ENCODE measurements at places on chromosomes 6 and 20. TPM values are rescaled to one million over a fixed set of nuclear protein-coding genes. Genes with fewer than 3 reads are reported as not detected.

DNA sequence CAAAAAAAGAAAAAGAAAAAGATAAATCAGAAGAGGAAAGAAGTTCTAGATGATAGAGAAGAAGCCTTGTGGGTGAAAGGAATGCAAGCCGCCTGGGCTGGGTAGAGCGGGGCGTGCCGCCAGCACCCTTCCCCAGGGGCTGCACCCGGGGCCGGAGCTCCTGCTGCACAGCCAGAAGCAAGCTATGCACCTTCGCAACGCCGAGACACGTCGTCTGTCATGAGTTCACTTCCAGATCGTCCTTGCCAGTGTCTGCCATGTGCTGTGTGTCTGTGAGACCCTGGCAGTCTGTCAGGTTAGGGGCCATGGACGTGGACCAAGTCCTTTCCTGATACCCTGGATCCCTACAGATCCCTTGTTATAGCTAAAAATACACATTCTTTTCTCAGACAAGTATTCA is 25.5 kb upstream of the ADRM1 start:
- no peak overlapping the region for H3K27ac ChIP-seq
- H3K4me1 ChIP-seq = no peaks in the 10 kb centered on the region
- H3K36me3 ChIP-seq = peaks cover 82% of the 10 kb centered on the region
- no peak for DNase-seq
- H3K27me3 ChIP-seq = no peaks in the 10 kb centered on the region

DNA sequence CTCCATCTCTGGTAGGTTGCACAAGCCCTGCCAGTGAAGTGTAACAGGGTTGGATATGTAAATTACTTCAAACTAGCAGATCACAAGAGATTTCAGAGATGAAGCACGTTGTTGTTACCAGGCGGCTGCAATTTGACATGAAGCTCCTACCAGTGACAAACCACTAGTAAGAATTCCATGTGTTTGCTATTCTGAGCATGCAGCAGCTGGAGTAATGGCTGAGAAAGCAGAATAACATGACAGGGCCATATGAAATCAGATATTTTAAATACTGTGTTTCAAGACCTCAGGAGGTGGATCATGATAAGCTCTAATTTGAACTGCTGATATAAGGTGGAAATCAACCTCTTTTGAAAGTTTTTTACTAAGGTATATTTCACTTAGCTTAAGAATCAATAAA is 11.4 kb downstream of the RIN2 start:
- H3K4me1 ChIP-seq = peaks cover 6% of the 10 kb centered on the region
- no peaks in the 10 kb centered on the region for H3K36me3 ChIP-seq
- DNase-seq = no peak
- no peak overlapping the region for H3K27ac ChIP-seq

DNA sequence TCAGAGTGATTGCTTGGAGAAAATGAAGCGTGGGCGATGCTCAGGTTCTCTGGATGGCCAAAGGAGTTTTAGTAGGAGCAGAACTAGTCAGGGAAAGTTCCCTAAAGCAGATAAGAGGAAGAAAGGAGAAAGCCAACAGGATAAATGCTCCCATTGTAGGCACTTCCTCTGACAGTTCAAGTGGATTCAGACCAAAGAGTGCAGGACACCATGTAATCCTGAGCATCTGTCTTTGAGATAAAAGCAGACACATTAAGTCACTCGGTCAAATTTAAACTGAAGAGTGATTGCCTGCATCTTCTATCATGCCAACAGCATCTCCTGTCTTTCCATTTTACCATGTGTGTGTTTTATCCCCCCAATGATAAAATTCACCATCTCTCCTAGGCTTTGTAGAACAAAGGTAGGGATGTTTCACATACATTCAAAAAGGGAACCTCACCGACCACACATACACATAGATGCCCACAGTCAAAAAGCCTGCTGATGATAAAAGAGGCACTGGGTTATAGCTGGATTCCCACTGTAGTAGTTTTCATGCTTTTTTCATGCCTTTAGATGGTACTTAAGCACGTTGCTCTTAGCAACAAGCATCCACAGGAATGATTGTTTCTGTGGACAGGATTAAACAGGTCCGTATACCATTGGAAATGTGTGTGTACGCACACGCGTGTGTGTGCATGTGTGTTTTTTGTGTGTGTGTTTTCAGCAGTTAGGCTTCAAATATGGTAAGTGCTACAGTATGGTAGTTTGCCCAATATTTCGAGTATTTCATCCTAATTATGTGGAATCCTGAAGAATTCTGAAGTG is 7.0 kb downstream of the GRIK2 start:
- DNase-seq = no peak
- no peaks in the 10 kb centered on the region for H3K4me1 ChIP-seq
- no peak overlapping the region for H3K4me3 ChIP-seq
- peaks cover 52% of the 10 kb centered on the region for H3K27me3 ChIP-seq
- no peak overlapping the region for H3K27ac ChIP-seq

GRCh38 chr6:71476371-71476770 is 187.8 kb downstream of the OGFRL1 start:
- no peak overlapping the region for H3K4me3 ChIP-seq
- no peak for DNase-seq
- no peaks in the 10 kb centered on the region for H3K36me3 ChIP-seq
- H3K4me1 ChIP-seq = peaks cover 29% of the 10 kb centered on the region
- H3K27ac ChIP-seq = peak overlapping the region; percentile 76

DNA sequence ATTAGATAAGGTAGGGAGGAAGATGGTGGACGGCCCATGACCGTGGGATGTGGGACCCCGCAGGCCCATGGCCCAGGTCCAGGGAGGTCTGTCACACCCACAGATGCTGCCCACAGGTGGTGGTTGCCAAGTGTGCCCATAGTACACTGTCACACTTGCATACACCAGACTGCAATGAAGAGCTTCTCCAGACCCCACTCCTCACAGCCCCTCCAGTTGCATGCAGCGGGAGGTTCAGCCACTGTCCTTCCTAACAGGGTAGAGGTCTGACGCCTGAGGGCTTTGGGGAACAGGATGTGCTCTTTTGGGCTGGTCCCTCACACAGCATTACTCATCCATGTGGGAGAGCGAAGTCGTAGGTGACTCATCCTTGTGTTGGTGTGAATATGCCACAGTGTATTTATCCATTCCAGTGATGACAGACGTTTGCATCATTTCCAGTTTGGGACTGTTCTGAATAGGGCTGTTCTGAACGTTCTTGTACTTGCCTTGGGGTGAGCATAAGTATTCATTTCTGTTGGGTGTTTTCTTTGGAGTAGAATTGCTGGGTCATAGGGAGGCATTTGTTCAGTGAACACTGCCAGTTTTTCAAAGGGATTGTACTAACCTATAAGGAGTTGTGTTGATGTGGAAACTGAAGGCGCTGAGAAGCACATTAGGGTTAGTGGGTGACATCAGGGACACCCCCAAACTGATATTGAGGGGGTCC is 10.1 kb upstream of the PYGB start:
- no peak overlapping the region for H3K4me3 ChIP-seq
- H3K27ac ChIP-seq = no peak overlapping the region
- H3K4me1 ChIP-seq = peaks cover 23% of the 10 kb centered on the region
- DNase-seq = no peak

- no peak for DNase-seq
- no peaks in the 10 kb centered on the region for H3K36me3 ChIP-seq
- H3K27ac ChIP-seq = no peak overlapping the region
- peaks cover 9% of the 10 kb centered on the region for H3K4me1 ChIP-seq
These were observed 95.0 kb upstream of the MLN start for GRCh38 chr6:33898771-33899170.

GRCh38 chr20:1242530-1242929 is 16.7 kb downstream of the RAD21L1 start:
- no peaks in the 10 kb centered on the region for H3K36me3 ChIP-seq
- no peak for DNase-seq
- H3K4me3 ChIP-seq = no peak overlapping the region
- H3K27me3 ChIP-seq = peaks cover 4% of the 10 kb centered on the region
- no peak overlapping the region for H3K27ac ChIP-seq
- H3K4me1 ChIP-seq = no peaks in the 10 kb centered on the region

DNA sequence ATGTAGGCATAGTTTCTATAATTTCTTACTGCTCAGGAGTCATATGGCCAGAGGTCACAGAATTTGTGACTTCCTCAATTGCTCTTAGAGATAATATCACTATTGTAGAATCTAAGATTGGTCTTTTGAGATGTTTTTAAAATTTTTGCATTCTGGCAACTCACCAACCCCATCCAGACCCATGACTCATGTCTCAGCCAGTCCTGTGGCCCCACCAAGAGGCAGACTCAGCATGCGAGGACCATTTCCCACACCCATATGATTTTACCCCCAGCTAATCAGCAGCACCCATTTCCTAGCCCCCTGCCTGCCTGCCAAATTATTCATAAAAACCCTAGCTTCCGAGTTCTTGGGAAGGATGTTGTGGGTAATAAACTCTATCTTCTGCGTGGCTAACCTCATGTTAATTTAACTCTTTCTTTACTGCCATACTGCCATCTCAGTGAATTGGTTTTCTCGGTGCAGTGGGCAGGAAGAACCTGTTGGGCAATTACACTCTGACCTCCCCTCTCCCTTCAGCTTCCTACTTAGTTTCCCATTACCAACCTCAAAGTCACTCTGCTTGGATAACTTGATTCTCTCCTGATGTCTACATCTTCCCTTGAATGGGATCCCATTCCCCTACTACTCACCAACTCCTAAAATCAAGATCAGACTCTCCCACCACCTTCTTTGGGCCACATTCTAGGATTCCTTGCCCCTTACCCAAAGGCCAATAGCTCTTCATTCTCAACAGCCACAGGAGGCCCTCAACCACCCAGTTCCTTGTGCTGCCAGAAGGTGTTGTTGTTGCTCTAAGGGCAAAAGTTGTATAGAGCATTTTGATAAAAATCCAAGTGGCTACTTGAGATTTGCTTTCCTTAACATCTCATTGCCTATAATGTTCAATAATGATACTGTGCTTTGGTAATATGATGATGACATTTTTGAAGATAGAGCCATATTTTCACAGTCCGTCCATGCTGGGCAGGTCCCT is 16.2 kb upstream of the IYD start:
- H3K4me1 ChIP-seq = no peaks in the 10 kb centered on the region
- no peaks in the 10 kb centered on the region for H3K27me3 ChIP-seq
- H3K36me3 ChIP-seq = no peaks in the 10 kb centered on the region
- no peak overlapping the region for H3K4me3 ChIP-seq
- no peak for DNase-seq

DNA sequence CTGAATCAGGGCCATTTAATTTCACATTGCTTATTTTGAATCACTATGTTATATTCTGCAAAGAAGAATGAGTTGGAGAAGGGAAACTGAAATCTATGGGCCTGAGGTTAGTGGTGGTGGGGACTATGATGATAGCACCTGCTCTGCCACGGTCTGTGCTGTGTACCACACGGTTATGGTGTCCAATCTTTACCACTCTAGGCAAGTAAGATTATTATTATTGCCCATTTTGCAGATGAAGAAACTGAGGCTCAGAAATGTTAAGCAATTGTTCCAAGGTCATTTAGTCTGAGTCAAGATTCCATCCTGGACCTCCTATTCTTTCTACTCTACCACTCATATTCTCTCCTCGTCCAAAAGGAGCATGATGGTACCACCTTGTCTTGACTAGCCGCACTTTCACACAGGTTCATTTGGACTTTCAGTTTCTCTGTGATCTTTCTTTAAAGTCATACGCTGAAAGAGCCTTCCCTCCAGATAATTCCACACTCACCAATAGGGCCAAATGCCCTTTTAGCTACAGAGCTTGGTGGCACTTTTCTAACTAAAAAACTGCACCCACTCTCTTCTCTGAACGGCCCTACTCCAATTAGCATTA is 56.2 kb downstream of the GFOD1 start:
- H3K27me3 ChIP-seq = no peaks in the 10 kb centered on the region
- H3K27ac ChIP-seq = no peak overlapping the region
- peaks cover 66% of the 10 kb centered on the region for H3K4me1 ChIP-seq
- no peak for DNase-seq

- H3K4me1 ChIP-seq = peaks cover 8% of the 10 kb centered on the region
- peak; percentile 30 for DNase-seq
- no peaks in the 10 kb centered on the region for H3K36me3 ChIP-seq
These were observed 101.3 kb upstream of the MLN start for GRCh38 chr6:33905071-33905609.

DNA sequence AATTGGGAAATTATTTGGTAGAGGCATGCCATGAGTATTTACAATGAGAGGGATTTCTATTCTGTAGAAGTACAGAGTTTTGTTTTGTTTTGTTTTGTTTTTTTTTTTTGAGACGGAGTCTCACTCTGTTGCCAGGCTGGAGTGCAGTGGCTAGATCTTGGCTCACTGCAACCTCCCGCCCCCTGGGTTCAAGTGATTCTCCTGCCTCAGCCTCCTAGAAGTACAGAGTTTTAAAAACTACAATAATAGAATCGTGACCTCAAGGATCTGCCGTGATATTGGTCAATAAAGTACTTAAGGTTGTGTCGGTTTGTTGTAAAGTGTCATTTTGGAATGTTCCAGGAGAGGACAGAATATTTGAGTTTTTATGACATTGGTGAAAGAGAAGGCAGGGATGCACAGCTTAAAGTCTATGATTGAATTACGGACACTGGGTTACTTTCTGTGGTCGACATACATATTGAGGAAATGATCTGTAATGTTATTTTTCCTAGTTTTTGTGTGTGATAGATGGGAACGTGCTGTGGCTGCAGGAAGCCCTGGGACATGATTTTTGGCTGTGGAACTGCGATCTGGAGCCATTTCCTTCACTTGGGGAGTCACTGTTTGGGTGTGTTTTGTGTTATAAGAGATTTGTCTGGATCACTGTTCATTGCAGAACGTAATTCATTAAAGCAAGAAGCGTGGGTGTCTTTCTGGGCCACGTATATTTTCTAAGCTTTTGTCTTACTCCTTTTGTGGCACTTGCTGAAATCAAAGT is 59.6 kb downstream of the TIAM2 start:
- no peaks in the 10 kb centered on the region for H3K36me3 ChIP-seq
- no peak overlapping the region for H3K4me3 ChIP-seq
- no peak for DNase-seq
- no peak overlapping the region for H3K27ac ChIP-seq

DNA sequence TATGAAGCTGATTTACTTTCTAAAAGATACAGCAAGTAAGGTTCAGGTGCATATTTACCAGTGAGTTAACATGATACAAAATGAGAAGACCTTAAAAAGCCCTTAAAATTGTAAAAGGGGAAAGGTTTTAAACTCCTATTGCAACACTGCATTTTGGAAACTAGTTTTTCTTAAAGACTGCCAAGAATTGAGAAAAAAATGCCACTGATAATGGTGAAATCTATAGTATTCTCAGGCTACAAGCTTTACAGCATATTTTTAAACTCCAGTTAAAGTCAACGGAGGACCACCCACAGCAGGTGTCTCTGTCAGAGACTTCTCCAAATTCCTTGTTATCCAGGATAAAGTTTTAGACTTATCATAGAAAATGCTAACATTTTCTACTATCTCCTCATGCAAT is 53.6 kb downstream of the ELOVL5 start:
- no peak for DNase-seq
- H3K36me3 ChIP-seq = peaks cover 11% of the 10 kb centered on the region
- no peak overlapping the region for H3K4me3 ChIP-seq
- no peaks in the 10 kb centered on the region for H3K27me3 ChIP-seq

- H3K27ac ChIP-seq = no peak overlapping the region
- peaks cover 4% of the 10 kb centered on the region for H3K27me3 ChIP-seq
- peaks cover 5% of the 10 kb centered on the region for H3K4me1 ChIP-seq
These were observed 18.5 kb upstream of the PHACTR3 start for GRCh38 chr20:59585714-59586409.

GRCh38 chr6:118867181-118867580 is 26.8 kb upstream of the ASF1A start:
- H3K4me1 ChIP-seq = peaks cover 17% of the 10 kb centered on the region
- H3K36me3 ChIP-seq = no peaks in the 10 kb centered on the region
- no peak for DNase-seq
- no peaks in the 10 kb centered on the region for H3K27me3 ChIP-seq
- H3K27ac ChIP-seq = no peak overlapping the region

Gene SLC17A3
- total RNA-seq = not detected

Gene ETV7
- 5.2 TPM for total RNA-seq

Gene RAET1G
- total RNA-seq = 0.83 TPM
